SIG-M5 (cell line): ENCODE measurements at places on chromosomes 4 and X.

DNA sequence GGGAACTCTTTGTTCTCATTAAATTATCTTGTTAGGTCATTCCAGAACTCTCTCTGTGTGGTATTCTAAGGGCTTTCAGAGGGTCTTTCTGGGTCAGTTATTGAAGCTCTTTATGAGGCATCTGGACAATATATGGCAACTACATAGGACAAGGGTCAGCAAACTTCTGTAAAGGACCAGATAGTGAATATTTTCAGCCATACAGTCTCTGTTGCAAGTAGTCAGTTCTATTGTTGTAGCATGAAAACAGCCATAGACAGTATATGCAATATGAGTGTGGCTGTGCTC is 35.1 kb downstream of the HADH start:
- no peak for DNase-seq

- DNase-seq = no peak
These were observed 54.1 kb upstream of the ARHGAP24 start for GRCh38 chr4:85420831-85421230.

DNA sequence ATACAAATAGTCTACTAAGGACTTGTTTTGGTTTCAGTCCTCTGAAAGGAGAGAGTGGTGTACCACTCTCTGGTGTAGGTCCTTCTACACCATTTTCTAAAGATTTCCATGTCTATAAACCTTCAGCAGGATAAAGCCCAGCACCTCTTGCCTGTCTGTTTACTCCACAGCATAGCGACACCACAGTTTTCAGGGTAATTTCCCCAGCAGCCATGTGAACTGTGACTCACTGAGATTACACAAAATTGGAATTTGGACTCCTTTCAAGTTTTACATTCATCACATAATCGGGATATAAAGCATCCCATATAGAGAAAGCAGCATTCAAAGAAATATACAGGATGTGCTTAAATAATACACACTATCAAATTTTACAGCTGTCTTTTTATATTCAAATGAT is 229.6 kb downstream of the PRDM5 start:
- no peak for DNase-seq

- DNase-seq = no peak
These were observed 14.9 kb downstream of the ADAM29 start for GRCh38 chr4:174933083-174933482.

DNA sequence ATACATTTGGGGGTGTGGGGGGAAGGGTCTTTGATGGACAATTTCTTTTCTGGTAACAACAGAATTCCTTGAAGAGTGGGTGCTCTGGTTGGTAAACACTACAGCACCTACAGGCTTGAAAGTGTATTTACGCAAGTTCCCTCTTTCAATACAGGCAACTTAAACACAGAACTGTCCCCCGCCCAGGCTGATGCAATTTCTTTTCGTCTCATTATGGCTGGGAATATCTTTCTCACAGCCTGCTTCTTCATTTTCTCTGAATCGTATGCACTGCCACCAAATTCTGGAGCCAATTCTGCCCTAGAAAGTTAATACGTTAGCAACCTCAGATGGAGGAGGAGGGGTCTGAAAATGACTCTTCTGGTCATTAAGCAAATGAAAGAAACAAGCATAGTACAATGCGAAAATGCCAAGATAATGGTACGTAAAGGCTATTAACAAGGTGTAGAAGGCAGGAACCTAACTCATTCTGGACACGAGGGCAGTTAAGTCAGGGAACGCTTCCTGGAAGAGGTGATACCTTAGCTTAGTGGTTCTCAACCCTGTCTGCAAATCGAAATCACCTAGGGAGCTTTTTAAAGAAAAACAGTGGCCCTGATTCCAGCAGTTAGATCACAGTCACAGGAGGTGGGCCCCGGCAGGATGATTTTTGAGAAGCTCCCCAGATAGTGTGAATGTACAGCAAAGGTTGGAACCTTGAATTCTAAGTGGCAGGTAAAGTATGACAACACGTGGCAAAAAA is 1.0 kb downstream of the AGA start:
- DNase-seq = peak; percentile 59

DNA sequence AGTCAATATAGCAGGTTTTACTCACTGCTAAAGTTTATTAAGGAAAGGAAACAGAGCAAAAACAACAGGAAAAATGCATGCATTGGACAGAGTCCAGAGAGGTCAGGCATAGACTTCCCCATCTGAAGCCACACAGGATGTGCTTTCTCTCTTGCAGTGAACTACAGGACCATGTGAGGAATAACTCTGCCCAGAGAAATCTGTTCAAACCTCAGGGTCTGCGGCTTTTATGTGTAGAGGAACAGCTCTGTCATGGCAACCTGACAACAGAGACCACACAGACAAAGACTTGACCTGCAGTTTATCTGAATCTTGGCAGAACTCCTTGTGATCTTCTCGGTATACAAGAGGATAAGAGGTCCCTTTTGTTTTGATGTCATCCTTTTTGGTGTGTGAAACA is 46.3 kb upstream of the LONRF3 start:
- no peak for DNase-seq

DNA sequence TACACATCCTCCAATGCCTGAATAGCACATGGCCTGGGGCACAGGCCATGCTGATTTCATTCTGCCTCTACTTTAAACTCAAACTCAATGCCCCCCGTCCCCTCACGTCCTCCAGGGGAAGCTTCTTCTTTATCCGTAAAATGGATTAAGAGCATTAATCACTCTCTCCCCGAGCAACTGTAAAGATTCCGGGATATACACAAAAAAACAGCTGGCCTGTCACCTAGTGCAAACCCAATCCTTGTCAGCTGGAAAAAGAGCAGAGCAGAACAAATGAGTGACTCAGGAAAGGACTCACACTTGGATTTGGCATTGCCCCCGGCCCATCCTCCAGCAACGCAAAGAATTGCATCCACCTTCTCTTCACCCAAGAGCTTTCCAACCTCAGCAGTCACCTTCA is 7.8 kb downstream of the QDPR start:
- DNase-seq = no peak

DNA sequence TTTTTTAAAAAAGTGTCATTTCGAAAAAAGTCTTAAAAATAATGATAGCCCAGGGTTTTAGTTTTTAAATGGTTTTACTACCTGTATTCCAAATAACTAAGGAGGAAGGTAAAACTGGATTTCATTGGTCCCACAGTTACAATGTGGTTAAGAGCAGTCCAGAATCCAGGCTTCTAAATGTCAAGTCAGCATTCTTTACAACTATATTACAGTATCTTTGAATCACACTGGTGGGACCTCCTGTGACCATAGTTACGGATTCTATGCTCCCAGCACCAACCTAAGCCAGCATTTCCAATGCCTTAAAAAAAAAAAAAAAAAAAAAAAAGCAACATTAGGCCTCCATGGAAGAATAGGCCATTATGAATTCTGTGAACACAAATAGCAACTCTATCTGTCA is 6.2 kb downstream of the TIGD4 start:
- DNase-seq = no peak

DNA sequence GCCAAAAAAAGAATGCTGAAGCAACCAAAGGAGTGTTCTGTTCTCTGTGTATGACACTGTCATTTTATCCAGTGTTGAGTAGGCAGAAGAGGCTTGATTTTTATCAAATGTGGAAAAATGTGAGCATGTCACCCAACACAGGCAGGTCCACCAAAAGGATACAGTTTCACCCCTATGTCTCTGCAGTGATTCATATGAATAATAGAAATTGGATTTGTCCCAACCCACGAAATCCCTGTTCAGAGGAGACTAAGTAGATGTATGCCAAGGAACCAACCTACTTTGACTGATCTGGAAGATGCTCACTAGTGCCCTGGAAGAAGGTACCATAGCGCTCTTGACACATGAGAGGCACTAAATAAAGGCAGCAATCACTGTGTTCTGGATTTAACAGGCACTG is 72.5 kb downstream of the FGF13 start:
- DNase-seq = no peak

GRCh38 chrX:3522101-3522650 is 175.7 kb upstream of the MXRA5 start:
- no peak for DNase-seq

DNA sequence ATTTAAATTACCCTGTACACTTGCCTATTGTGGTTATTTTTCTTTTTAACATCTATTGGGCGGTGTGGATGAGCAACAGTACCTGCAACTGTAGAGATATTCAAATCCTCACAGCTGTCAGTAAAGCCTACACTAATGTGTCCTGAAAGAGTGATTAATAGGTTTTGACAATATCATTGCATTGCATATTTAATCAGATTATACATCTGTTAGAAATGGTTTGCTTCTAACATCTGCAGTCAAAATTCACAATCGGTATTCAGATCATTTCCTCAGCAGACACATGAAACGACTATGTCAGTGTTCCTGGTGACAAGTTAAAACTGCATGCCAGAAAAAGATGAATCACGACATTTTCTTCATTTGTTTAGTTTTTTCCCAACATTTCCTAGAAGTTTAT is 254.6 kb upstream of the EPHA5 start:
- DNase-seq = no peak

DNA sequence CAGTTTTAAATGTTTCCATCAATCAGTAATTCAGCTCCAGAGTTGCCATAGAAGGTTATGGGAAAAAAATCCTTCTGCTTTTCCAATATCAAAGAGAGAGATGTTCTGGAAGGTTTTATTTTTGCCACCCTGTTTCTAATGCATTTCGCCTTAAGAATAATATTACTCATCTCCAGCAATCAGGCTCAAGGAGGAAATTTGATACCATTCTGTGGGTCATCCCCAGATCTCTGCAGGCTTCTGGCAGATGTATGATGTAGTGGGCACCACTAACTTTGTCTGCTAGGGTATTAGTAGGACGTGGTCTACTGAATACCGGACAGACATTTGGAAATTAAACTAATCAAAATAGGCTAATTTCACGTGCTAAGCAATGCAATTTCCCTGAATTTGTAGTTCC is 645.4 kb upstream of the TENM3 start:
- no peak for DNase-seq

DNA sequence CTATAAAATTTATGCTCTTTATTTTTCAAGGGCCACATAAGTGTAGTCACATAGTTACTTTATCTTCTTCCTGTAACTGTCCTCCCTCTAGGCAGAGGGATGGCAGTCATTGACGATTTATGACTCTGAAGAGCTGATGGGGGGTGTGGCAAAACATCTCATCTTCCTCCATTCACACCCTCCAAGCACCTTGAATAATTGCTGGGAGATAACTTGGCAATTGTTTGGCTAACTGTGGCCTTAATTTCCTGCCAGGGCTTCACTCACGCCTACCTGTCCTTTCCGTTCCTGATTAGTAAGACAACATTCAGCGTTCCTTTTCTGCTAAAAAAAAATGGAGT is 329.2 kb downstream of the ARHGAP10 start:
- DNase-seq = no peak

DNA sequence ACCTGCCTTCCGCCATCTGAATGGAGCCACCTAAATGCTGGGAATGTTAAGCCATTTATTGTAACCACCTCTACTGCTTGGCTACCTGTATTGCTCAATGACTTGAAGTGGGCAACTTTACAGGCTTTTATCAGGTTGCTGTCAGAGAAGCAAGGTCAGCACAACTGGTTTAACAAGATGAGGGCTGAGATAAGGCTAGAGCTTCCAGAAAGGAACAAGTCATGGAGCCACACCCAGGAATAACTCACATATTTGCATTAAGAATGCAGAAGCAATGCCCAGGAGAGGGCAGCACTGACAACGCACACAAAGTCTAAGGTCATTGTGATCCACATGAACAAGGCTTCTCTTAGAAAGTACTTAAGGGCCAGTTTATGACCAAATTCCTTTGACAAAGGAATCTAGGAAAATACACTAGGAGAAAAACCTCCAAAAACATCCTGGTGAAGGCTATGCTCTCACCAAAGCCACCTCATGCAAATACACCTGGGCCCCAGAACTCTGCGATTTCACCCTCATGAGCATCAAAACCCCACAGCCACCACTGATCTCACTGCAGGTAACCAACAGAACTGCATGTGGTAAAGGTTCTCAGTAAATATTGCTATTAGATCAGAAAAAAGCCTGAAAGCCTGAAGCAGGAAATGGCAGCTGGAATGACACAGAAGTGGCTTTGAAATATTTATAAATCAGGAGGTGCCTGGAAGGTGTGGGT is 15.0 kb upstream of the STS start:
- DNase-seq = no peak

DNA sequence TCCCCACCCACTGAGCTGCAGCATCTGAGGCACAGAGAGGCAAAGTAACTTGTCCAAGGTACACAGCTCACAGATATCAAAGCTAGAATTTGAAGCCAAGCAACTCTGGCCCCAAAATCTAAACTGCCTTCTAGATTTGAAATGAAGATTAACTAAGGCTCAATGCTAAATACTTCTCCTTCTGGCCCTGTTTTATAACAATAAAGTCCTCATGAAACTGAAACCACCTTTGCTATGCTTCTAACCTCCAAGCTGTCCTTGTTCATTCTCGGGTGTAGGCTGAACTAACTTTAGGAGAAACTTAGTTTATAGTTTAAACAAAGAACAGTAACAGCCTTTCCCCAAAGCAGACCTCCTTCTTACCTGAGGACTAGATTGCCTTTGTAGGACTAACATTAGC is 93.6 kb downstream of the DCTD start:
- no peak for DNase-seq

DNA sequence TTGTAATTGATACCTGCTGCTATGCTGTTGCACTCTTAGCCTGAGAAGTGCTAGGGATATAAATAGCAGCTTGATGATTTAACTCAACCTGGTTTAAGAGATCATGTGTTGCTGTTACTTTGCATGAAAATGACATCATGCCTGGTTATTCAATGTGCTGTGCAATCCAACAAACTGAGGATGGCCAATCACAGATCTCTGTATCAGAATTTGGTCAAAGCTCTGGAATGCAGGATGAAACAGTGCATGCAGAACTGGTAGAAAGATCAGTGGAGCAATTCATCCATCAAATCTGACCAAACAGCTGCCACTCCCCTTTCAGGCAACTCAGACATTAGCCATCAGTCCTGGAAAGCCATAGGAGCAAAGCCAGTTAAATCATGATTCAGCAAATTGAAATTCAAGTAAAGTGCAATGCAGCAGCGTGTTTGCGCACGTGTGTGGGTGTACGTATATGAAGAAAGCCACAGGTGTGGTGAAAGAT is 160.3 kb upstream of the RASGEF1B start:
- DNase-seq = no peak

DNA sequence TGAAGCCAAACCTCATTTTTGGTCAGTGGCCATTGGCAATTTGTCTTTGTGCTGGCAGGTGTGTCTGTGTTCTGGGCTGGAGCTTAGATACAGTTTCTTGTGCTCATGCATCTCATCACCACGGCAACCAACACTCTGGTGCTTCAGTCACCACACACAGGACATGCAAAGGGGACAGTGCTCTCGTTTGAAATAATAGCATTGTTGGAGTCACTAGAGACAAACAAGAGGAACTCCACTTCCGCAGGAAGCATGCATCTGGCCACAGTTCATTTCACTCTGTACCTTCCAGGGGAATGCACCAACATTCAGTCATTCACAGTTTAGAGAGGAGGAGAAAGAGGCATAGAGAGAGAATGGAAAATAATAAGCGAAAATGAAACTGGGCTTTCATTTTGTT is 267.4 kb downstream of the ANK2 start:
- no peak for DNase-seq

DNA sequence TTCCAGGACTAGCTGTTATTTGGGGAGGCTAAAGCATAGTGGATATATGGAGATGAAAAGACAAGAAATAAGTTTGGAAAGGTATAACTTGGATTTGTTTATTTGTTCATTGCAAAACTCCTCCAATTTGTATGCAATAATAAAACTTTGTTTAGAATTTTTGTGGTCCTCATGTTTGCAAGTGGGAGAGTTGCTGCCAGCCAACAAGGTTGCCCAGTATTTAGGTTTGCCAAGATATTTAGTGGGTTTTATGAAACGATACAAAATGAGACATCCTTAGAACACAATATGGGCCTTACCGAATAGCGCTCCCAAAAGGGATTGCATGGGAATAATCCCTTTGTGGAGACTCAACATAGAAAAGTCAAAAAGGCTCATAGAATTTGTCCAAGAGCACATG is 162.1 kb downstream of the INPP4B start:
- no peak for DNase-seq
